ENCODE measurements at places on chromosomes 6 and 20.

- no peak for DNase-seq
Observed at GRCh38 chr6:130882370-130882769, 55.2 kb downstream of the SMLR1 start.

GRCh38 chr20:47256668-47257236, 99.7 kb downstream of the ZMYND8 start:
- no peak for DNase-seq

DNA sequence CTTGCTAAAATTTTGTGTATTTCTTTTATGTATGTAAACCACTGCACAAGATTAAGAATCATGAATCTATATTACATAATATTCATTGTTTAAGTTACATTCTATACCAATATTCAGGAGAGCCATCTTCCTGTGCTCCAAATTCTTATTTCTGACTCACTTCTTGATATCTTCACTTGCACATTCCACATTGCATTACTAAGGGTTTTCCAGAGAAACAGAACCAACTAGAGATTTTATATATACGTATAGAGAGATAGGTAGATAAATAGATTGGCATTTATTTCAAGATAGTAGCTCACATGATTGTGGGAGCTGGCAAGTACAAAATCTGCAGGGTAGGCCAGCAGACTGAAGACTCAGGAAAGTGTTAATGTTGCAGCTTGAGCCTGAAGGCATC, 222.2 kb upstream of the PRSS16 start:
- DNase-seq: no peak

DNA sequence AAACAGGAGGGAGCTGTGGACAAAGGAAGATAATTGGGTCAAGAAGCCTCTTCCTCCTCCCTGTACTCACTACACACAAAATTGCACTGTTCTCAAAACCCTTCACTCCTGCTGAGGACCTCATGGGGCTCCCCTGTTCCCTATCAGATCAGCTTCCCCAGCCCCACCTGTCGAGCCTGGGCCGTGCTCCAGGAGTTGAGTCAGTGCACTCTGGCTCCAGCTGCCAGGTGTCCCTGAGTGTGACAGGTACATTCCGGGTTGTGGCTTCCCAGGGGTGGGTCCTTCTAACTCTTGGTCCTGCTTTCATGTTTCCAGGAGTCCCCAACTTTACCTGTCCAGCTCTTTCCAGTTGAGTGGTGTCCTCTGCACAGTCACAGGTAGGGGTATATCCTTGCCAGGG, 8.4 kb downstream of the RAB5IF start:
- DNase-seq: no peak

GRCh38 chr6:167306401-167306998, 15.4 kb downstream of the UNC93A start:
- no peak for DNase-seq
